Tibial nerve (tissue), 4 donors: ENCODE measurements at places on chromosomes 2 and 18.

DNA sequence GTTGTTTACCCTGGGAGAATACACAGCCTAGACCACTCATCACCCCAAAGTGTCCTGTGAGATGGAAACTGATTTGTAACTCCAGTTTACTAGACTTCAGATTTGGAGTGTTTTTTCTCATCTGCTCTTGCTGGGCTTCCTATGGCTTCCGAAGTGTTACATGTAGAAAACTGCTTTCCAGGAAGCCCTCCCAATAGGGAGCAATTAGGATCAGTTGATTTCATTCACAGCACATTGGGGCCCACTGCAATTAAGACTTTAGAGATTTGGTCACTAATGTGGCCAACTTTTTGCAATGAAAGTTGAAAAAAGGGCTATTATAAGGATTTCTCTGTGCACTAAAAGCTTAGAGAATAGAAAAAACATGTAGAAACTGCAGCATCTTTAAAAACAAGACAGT, 656.6 kb upstream of the CHAC2 start:
- no peak for DNase-seq

DNA sequence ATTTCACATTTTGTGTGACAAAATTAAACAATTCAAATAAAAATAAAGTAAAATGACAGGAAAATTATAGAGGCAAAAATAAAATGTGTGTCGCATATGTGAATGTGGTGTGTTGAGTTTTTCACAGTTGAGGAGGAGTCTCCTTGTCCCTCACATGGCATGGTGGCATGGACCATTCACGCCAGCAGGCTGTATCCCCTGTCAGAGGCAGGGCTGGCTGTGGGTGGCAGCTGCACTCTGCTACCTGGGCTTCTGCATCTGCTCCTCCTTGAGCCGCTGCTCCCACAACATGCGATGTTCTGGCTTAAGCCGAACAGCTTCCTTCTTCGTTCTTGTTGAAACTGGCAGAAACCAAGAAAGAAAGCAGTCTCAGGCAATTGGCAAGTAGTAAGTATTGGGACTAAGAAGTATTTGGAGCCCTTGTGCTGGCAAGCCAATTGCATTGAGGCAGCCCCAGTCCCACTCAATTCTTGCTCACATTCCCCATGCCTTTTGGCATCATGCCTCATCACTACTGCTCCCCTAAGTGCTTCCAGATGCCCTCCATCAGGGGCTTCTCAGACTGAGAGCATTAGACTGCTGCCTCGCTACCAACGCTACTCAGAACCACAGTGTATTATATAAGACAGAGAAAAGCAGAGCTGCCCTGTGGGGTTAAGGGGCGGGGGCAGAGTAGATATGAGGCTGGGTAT, 177.9 kb upstream of the NABP1 start:
- DNase-seq: no peak

- DNase-seq: no peak
Measured at GRCh38 chr2:47485751-47486300, 82.9 kb downstream of the MSH2 start.

DNA sequence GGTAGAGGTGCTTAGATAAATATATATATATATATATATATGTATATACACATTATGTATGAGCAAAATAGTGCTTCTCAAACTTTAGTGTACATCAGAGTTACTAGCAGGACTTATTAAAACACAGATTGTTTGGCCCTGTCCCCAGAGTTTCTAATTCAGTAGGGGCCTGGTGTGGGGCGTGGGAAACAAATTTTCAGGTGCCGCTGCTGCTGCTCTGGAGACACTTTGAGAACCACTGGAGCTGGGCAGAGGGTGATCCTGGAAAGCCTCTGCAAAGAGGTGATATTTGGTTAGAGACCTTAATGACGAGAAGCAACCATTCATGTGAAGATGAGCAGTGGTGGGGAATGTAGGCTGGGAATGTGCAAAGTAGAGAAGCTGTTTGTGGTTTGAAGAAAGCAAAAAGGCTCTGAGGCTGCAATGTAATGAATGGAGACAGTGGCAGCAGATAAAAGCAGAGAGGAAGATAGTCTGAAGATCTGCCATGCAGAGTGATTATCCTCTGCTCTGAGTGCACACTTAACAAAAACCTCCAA, 142.9 kb downstream of the PLCL1 start:
- no peak for DNase-seq

DNA sequence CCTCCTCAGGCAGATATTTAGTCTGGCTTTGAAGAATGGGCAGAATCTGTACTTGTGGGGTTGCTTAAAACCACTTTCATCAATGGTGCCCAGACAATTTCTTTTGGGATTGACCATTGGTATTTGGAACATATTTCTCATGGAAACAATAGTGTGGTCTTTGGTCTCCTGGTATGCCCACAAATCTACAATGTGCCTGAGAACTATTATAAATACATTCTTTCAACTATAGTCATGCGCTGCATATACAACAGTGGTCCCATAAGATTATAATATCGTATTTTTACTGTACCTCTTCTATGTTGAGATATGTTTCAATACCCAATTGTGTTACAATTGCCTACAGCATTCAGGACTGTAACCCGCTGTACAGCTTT, 34.8 kb upstream of the PPP4R1 start:
- no peak for DNase-seq

GRCh38 chr18:56995579-56996188, 151.2 kb upstream of the BOD1L2 start:
- no peak for DNase-seq

- no peak for DNase-seq
Measured at GRCh38 chr2:14451312-14451711, 181.2 kb upstream of the LRATD1 start.

DNA sequence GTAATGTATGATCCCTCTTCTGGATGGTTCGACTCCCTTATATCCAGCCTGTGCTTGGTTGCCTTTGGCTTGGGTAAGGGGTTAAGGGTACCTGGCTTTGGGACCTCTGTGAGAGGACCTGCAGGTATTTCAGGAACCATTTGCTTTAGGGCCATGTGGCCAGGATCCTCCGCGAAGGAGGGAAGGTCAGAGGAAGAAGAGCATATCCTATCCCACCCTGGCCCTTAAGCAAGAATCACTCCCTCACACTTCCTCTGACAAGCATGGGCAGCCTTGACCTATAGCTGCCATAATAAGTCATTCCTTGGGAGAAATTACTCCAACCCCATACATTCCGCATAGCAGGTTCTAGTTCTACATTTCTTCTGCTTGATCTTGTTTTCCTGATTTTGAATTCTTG, 59.1 kb upstream of the TXNDC2 start:
- no peak for DNase-seq

DNA sequence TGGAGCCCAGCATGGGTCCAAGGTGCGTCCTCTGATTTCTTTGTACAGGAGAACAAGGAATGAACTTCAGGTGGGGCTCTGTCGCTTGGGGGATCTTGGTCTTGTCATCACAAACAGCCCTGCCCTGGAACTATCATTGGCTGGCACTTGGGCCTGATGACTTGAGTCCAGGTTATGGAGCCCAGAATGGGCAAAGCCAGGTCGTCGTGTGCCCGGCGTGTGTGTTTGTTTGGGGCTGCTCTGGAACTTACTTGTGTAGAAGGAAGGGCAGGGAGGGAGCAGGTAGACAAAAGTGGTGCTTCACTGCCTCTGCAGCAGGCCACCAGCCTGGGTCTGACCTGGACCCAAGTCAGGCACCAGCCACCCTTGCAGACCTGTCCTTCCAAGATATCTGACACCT, 306.3 kb upstream of the HS6ST1 start:
- DNase-seq: no peak

GRCh38 chr2:1767939-1768691, 23.8 kb upstream of the PXDN start:
- no peak for DNase-seq

- DNase-seq: no peak
Measured at GRCh38 chr2:51224790-51225189, 192.9 kb upstream of the NRXN1 start.

- DNase-seq: no peak
Measured at GRCh38 chr2:88059979-88060906, 4.7 kb upstream of the KRCC1 start.

DNA sequence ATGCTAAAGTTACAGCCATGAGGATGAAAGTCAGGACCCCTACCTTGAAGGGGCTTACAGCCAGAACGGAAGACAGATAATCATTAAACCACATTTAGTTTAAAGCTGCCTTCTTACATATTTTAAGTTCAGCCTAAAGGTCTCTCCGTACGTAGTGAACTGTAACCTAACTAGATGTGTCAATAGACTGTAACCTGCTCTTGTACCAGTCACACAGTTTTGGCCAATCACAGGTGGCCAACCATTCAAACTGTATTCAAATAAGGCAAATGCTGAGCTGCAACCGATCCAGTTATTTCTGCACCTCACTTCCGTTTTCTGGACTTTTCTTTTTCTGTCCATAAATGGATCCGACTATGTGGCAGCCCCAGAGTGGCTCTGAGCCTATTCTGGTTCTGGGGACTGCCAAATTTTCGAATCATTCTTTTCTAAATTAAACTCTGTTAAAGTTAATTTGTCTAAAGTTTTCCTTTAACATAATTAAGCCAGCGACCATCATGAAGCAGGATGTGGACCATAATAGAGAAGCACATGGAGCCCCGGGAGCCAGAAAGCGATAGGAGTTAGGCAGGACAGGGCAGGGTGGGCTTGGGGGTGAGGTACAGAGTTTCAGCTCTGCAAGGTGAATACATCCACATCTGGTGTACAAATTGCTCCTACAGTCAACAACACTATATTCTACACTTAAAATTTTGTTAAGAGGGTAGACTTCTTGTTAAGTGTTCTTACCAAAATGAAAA, 48.4 kb upstream of the YPEL5 start:
- DNase-seq: no peak

- DNase-seq: no peak
Measured at GRCh38 chr2:188727846-188728245, 246.3 kb upstream of the COL3A1 start.

GRCh38 chr2:214742119-214742518, 67.4 kb downstream of the BARD1 start:
- no peak for DNase-seq

DNA sequence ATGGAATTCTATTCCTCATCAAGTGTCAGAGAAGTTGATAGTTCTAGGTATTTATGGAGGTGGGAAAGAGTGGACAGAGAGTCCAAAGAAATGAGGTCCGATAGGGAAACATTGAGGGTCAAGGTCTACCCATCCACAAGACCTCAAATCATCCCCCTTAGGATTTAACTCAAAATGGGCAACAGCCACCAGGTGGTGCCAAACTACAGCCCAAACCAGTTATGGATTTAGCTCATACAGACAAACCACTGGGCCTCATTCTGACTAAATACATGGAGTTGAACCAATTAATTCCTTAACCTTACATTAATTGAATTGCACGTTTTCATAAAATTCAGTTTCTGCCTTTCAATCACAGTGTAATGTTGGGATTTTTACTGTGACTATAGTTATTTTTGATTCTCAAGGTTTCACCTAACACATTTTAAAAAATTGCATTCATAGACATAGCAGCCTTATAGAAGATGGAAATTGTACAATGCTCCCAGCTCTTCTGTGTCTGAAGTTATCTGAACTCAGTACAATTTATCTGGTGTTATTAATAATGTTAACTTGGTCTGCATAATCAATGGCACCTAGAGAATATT, 98.2 kb upstream of the HNMT start:
- DNase-seq: no peak

DNA sequence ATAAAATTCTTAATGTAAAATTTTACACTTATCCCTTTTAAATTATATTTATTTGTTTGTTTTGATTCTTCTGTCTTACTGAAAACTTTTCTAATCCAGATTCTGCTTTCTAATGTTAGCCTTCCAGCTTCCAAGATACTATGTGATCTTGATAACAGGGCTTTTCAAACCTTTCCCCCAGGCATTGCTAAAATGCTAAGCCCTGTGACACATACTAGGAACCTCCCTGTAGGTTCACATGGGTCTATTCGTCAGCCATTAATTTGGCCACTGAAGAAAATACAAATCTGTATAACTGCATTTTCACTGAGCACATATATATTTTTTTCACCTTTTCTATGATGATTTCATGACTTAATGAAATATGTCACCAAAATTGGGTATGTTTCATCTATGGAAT, 92.8 kb upstream of the MAP4K3 start:
- DNase-seq: no peak

DNA sequence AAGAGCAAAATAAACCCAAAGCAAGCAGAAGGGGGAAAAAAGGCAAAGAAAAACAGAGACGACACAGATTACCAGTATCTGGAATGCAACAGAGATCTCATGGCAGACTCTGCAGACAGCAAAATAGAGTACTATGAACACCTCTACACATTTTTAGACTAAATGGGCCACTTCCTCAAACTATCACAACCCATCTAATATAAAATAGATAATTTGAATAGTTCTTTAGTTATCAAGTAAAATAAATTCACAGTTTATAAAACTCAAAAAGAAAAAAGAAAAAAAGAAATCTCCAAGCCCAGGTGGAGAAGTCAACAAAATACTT, 16.6 kb downstream of the SESTD1 start:
- DNase-seq: no peak

- no peak for DNase-seq
Measured at GRCh38 chr18:42882122-42882521, 233.4 kb downstream of the RIT2 start.

GRCh38 chr2:33307659-33308270, 168.7 kb upstream of the RASGRP3 start:
- no peak for DNase-seq

- no peak for DNase-seq
Measured at GRCh38 chr18:55830544-55830943, 242.6 kb upstream of the TCF4 start.

GRCh38 chr2:5692561-5693286, 540 bp downstream of the SOX11 start:
- no peak for DNase-seq

- DNase-seq: no peak
Measured at GRCh38 chr2:69848186-69848790, 18.8 kb downstream of the GMCL1 start.

DNA sequence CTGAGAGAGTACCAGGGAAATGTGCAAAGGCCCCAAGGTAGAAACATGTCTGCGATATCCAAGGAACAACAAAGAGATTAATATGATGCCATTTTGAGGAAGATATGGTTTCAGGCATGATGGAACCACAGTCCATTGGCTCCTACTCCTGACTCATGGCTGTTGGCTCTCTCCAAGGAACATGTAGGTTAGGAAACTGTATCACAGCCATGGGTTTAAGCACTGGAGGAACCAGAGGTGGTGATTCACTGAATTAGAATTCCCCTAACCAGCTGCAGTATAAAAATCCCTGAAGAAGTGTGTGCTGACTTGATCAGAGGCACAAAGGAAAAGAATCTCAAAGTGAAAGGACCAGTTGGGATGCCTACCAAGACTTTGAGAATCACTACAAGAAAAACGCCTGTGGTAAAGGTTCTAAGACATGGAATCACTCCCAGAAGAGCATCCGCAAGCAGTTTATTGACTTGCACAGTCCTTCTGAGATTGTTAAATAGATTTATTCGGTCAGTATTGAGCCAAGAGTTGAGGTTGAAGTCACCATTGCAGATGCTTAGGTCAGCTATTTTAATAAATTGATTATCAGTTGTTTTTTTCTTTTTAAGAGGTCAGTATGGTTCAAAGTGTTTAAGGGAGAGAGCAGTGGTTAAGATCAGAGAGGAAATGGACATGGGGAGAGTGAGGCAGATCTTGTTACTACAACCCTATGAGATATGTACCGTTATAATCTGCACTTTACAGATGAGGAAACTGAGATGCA, 110.7 kb upstream of the OTX1 start:
- no peak for DNase-seq

- DNase-seq: no peak
Measured at GRCh38 chr2:231648579-231649174, 56.0 kb downstream of the TEX44 start.
